Fibroblast of skin of right biceps (primary cell): ENCODE measurements at places on chromosomes 3 and 15.

DNA sequence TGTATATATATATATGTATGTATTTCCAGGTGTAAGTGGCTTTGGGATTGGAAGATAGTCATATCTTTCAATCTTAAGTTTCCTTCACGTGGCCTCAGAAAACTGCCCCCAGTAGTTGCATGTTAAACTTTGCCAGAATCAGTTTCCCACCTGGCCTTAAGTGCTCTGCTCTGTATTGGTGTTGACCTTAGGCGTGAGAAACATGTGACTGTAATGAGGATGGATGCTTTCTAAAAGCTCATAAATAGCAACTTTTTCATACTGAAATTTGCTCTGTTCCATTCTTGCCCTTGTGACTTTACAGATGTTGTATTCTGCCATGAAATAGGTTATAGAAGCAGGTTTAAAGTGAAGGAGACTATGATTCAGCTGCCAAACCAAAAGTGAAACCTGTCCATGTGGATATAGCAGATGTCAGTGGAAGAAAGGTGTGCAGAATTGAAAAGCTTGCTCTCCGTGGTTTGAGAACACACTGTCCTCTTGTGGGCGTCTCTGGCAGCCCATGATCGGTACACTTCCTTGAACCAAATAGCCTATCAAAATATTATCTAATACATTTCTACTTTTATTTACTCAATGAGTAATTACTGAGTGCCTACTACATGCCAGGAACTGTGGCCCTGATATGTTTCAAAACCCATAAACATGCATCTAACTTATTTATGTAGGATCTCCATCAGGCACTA, 15.8 kb downstream of the SCG5 start:
- no peak for DNase-seq

DNA sequence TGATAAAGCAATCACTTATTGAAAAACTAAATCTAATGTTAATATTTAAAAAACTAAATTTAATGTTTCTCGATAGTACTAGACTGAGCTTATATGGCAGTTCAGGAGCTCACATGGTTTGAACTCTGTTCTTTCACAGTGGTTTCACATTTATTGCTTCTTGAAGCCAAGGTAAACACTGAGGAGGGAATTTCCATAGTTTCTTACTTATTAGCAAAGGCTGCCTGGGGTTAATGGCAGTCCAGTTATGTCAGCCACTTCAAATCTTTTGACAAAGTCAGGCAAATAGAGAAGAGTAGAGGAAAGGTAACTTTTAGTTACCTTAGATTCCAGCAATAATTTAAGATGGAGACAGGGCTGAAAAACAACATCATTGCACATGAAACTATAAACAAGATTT, 831.5 kb downstream of the ROBO2 start:
- no peak for DNase-seq

DNA sequence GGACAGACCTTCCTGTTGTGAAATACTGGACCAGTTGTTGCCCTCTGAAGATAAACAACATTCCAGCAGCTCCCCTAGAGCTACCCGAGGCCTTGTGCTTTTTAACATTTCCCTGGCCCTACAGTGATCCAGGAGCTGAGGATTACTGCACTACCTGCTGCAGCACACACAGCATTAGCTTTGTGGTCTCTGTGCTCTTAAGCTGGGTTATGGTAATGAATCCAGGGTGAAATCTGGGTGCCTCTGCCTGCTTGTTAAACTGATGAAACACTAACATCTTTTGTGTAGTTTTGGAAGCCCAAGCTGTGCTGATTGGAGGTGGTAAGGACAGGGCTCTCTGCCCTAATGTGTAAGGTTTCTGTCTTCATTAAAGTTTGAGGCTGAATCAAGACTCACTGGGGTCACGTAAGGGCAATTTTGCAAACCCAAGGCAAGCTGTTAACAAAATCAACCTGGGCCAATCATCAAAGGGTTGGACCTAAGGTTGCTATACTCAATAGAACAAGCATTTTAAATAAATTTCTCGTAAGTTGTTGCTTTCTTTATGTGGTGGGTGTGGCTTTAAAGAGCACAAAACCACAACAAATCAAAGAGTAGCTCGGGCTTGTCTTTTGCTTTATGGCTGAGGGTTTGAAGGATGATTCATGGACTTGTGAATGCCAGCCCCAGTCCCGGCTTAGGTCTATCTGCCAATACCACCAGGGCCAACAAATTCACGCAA, 183.9 kb downstream of the TPRG1 start:
- DNase-seq, result peak; percentile 67

- DNase-seq, result no peak
Observed at GRCh38 chr3:178159691-178160220, 376.5 kb upstream of the KCNMB2 start.

GRCh38 chr15:82178061-82178460, 84.5 kb downstream of the EFL1 start:
- peak; percentile 92 for DNase-seq

DNA sequence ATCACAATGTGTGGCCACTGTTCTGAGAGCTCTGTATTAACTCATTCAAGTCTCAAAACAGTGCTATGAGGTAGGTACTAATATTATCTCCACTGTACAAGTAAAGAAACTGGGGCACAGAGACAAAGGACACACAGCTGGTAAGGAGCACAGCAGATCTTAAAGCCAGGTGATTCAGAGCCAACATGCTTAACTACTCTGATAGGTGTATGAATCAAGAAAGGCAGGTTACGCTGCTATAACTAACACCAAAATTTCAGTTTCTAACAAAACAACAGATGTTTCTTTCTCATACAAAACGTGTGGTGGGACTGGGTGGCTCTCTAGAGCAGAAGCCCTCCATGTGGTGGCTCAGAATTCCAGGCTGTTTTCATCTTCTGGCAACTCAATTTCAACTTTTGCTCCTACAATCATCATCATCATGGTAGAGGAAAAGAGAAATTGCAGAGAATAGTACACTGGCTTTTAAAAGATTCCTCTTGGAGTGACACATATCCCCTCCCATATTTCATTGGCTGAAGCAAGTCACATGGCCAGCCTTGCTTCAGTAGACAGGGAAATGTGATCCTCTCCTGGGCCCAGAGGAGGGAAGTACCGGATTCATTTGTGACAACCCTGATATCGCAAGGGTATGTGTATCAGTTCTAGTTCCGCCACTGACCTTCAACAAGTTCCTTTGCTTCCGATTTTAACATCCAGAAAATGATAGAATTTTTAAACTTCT, 126.2 kb upstream of the PTX3 start:
- peak; percentile 23 for DNase-seq

- no peak for DNase-seq
Observed at GRCh38 chr3:107092121-107092520, 285.1 kb upstream of the CCDC54 start.

DNA sequence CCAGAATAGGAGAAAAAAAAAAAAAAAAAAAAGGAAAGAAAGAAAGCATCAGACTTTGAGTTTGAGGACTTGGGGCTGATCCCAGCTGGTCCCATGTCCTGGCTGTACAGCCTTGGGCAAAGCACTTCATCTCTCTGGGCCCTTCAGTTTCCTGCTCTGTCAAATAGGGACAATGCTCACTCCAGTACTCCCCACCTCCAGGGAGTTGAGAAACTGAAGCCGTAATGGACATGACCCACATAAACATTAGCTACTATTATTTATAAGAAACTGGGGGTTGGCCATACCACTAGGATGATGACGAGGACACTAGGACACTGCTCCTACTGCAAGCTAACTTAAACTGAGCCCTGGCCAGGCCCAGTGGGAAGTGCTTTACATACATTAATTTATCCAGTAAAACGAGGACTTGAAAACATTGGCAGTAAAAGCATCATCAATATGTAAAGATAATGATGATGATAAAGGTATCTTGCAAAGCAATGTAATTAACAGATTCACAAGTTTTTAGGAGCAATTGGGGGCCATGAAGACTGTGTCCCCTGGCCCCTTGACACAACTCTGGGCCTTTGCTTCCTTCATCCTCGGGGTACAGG, 22.9 kb upstream of the SMAD6 start:
- no peak for DNase-seq

- DNase-seq, result no peak
Observed at GRCh38 chr3:23162934-23163333, 40.2 kb upstream of the UBE2E2 start.

- no peak for DNase-seq
Observed at GRCh38 chr15:45117308-45118130, 3.4 kb downstream of the DUOXA2 start.

DNA sequence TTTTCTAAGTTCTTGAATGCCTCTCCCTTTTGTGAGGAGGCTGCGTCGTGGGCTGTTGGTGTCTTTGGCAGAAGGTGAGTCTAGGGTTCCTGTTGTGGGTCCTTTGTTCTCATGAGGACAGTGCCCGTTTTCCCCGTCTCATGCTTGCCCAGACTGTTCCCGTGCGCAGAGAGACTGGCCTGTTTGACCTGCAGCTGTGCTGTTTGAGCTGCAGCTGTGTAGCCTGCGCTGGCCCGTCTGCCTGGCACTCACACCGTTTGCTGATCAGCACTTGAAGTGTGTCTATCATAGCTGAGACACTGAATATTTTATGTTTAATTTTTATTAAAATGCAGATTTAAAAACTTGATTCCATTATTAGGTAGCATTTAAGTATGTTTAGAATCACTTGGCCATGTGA, 9.9 kb downstream of the GOLGA6L2 start:
- no peak for DNase-seq

- no peak for DNase-seq
Observed at GRCh38 chr3:126464494-126464893, 11.2 kb downstream of the ZXDC start.

- DNase-seq, result no peak
Observed at GRCh38 chr15:74868059-74868458, 5.1 kb downstream of the SCAMP2 start.

- DNase-seq, result no peak
Observed at GRCh38 chr3:195809291-195809785, 2.4 kb downstream of the MUC4 start.

DNA sequence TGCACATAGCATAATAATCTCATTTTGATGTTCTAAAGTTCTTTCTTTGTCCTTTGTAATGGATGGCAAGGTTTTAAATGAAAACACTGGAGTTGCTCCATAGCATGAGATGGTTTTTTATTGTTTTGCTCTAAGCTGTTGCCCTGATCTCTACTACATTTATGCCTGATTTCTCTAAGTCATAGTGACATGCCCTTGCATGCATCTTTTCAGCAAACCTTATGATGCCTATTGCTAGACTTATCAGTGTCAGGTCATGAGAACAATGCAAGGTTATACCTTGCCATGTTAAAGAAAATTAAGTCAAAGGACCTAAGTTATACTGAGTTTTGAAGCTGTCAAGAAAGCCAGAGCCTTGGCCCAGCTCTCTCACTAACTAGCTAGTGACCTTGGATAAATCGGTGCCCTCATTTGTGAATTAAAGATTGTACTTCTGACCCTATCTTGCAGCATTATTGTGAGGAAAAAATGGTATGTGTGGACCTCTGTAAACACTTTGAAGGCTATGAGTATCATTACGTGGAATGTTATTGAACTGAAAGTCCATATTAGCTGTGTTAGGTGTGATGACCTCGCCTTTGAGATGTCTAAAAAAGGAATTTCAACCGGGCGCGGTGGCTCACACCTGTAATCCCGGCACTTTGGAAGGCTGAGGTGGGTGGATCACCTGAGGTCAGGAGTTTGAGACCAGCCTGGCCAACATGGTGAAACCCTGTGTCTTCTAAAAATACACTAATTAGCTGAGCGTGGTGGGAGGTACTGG, 256.4 kb upstream of the UBE2E1 start:
- DNase-seq, result no peak

DNA sequence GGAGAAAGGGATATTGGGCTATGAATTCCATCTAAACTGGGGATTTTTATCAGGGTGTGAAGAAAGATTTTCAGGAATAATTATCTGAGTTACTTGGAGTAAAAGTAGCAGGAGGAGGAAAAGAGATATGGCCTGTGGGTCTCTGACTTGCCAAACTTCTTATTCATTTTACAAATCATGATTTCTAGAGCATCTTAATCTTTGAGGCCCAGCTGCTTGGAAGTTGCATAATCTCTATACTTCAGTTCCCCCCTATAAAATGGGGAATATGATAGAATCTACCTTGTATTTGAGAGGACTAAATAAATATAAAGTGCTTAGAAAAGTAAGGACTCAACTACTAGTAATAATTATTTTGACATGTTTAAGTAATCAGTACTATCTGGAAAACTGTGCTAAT, 11.0 kb upstream of the GABPB1 start:
- DNase-seq, result no peak

GRCh38 chr15:73608941-73609340, 24.2 kb downstream of the NPTN start:
- DNase-seq, result peak; percentile 87

DNA sequence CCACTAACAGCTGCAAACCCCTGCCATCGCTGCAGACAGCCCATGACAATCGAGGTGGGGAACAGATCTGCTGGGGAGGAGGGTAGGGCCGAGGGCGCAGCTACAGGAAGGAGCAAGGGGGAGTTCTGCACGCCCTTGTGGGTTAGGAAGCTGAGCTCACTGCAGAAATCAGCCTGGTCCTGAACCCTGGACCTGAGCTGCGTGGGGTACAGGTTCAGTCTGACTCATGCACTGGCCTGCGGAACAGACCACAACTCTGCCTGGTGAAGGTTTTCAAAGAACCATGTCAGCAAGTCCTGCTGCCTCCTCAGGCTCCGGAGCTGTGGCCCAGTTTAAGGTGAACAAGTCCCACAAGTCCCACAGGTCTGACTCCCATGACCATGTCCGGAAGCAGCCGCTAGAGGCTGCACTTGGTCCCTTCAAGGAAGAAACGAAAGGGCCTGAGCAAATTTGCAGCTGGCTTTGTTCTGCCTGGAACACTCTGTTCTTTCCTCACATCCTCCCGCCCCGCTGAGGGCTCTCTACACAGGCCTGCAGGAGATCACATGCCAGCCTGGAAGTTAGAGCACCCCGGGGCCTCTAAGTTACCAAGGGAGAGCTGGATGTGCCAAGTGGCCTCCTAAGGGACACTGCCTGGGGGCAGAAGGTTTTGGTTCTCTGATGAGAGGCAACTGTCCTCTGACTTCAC, 49.4 kb upstream of the AKAP13 start:
- peak; percentile 90 for DNase-seq

- DNase-seq, result no peak
Observed at GRCh38 chr3:88626456-88627120, 476.8 kb downstream of the C3orf38 start.

- no peak for DNase-seq
Observed at GRCh38 chr3:103025880-103026279, 591.1 kb downstream of the ZPLD1 start.

DNA sequence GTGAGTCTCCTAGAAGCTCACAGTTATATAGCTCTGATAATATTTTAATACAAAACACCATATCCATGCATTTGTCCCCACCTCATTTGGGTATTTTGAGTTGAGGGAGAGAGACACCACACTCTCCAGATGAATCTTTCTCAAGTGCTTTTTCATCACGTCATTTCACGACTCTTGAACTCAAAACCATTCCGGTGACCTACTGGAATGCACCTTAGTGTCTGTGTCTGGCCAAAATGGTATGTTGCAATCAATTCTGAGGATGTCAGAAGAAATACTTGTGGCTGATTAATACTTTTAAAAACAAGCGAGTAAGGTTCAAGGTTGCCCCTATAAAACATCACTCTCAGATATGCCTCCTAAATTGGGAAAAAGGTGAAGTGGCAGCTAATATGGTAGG, 352.6 kb upstream of the ICE2 start:
- DNase-seq, result peak; percentile 12

DNA sequence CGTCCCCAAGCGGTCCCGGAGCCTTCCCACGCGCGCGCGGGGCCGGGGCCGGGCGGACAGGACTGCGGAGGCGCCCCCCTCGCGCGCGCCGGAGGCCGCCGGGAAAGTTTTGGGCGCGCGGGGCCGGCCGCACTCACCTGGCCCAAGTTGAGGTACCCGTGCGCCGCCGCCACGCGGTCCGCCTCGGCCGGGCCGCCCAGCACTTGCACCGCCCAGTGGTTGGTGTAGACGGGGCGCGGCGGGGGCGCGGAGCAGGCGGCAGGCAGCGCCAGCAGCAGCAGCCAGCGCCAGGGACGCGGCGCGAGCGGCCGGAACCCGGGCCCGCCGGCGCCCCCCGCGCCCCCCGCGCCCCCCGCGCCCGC, 289 bp downstream of the PCSK6 start:
- peak; percentile 35 for DNase-seq
